Stimulated activated CD4-positive, alpha-beta T cell treated with anti-CD3 and anti-CD28 coated beads, Interleukin-2, amount 100 ng/mL, for 24 hours (primary cell): ENCODE measurements at places on chromosomes 6 and 20.

GRCh38 chr6:90525421-90525820 lies 61.5 kb downstream of the MAP3K7 start:
- no peak for DNase-seq

- DNase-seq = no peak
Observed at GRCh38 chr20:36060676-36061075, 92.3 kb downstream of the CNBD2 start.

- no peak for DNase-seq
Observed at GRCh38 chr20:40207655-40208054, 481.4 kb downstream of the MAFB start.

DNA sequence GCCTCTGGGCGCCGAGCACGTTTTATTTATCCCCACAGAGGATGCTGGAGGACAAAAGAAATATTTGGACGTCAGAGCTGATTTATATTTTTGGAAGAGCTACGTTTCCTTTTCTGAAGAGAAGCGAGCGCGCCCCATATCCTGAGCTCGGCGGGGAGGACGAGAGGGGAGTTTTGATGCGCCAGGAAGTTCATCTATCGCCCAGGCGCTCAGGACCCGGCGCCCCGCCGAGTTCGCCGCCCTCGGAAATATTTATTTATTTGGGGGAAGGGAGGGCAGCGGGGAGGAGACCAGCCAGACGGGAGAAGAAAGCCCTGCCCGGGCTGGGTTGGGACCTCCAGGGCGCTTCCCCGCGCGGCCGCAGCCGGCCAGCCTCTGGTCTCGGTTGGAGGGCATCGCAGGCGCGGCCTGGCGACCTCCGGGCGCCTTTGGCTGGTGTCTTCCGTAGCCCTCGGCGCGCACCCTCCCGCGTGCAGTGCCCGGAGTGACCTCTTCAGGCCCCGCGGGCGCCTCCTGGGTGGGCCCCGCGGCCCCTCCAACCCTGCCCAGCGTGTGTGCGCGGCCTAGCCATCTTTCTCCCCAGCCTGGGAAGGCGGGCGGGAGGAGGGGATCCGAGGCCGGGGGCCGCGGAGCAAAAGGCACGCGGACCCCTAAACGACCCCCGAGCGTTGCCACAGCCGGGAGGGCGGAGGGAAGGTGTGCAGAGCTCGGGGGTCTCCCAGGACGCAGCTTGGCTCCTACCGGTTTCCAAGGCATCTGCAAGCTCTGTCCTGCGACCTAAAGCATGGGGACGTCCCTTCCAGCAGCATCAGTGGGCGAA lies 5.4 kb upstream of the FOXF2 start:
- DNase-seq = no peak

DNA sequence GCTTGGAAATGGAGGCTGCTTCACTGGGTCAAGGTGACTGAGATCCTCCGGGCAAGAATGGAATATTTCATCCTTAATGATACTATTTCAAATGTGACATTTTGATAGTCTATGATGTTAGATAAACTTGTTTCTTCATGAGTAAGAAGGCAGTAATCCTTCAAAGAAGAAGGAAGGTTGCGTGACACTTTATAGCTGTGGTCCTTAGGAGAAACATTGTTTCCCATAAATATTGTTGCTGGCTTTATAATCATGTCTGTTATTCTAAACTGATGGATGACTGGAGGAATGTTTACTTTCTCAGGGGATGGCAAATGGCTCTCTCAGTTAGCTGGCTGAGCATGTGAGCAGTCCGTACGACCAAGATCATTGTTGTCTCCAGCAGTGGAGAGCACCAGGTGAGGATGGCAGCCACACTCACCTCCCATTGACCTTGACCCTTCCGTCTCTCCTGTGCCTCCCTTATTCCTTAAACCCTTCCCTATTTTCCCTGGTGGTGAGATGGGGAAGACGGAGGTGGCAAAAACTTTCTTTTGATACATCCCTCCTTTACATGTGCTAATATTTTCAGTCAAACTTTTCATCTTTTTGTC lies 171.2 kb upstream of the OLIG3 start:
- no peak for DNase-seq

DNA sequence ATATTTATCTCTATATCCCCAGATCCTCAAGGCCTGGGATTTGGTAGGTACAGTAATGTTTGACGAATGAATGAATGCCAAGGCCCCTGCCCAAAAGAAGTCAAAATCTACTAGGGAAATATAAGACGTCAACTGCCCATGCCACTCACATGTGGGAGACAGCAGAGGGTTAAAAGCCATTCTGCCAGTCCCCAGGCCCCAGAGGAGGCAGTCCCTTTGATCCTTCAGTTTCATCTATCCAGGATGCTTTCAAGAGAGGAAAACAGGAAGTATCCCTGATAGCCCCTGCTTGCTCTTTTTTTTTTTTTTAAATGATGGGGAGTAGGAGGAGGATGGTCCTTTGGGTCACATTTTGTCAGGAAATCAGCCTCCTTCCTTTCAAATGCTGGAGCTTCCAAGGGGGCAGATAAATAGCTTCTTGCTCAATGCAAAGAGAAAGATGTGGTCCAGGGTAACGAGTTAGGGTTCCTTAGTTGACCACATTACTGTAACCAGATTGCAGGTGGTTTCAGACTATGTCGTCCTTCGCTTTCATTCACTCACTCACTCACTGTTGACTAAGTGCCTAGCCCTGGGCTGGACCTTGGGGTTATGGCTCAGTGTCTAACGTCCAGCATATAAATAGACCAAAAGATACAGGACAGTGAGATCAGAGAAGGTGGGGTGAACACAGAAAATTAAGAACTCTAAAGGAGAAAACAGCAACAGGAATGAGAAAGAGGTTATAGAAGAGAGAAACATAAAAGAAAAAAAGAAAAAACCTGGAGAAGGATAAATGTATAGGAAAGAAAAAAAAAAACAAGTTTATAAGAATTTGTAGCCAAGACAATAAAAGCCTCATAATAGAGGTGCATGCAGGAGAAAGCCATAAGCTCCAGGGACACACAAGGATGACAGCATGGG lies 64.6 kb upstream of the PIM1 start:
- no peak for DNase-seq
